Gastrocnemius medialis (tissue), 4 donors: ENCODE measurements at places on chromosomes 3 and 15. TPM values are rescaled to one million over a fixed set of nuclear protein-coding genes. Genes with fewer than 3 reads are reported as not detected.
A peak's percentile ranks its signal among the peaks of the same experiment; 100 is the strongest.

The CD86 gene
- 1.5 TPM for total RNA-seq

The AGTR1 gene
- 13.2 TPM for total RNA-seq

The ATP13A4 gene
- not detected for total RNA-seq

The TEX55 gene
- total RNA-seq, result not detected

GRCh38 chr15:79620112-79620857 lies 188.1 kb downstream of the MINAR1 start:
- no peak overlapping the region for H3K27ac ChIP-seq
- H3K4me1 ChIP-seq, result no peaks in the 10 kb centered on the region
- peaks cover 2% of the 10 kb centered on the region for H3K27me3 ChIP-seq
- no peak overlapping the region for H3K4me3 ChIP-seq

DNA sequence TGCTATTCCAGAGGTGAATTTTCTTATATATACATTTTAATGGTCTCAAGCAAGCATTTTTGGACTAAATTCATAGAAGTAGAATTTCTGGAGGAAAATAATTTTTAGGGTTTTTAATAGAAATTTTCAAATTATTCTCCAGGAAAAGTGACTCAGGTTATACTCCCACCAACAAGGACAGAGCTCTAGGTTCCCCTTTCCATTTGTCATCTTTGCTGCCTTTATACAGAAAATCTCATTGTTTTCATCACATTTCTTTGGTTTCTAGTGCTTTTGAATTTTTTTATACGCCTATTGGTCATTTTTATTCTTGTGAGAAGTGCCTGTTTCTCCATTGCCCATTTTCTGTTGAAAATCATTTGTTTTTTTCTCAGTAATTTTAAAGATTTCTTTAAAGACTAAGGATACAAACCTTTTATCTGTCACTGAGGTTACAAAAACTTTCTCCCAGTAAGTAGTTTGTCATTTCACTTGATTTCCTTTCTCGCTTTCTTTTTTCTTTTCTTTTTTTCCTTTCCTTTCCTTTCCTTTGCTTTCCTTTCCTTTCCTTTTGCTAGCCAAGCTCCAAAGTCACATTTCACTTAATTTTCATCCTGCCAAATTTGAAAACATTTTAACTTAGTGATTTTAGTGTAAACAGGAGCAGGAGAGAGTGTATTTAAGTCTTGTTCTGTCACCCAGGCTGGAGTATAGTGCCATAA lies 77.1 kb upstream of the CHRNB4 start:
- H3K36me3 ChIP-seq, result no peaks in the 10 kb centered on the region
- H3K27ac ChIP-seq, result no peak overlapping the region
- H3K27me3 ChIP-seq, result peaks cover 3% of the 10 kb centered on the region
- DNase-seq, result no peak
- no peak overlapping the region for H3K4me3 ChIP-seq

DNA sequence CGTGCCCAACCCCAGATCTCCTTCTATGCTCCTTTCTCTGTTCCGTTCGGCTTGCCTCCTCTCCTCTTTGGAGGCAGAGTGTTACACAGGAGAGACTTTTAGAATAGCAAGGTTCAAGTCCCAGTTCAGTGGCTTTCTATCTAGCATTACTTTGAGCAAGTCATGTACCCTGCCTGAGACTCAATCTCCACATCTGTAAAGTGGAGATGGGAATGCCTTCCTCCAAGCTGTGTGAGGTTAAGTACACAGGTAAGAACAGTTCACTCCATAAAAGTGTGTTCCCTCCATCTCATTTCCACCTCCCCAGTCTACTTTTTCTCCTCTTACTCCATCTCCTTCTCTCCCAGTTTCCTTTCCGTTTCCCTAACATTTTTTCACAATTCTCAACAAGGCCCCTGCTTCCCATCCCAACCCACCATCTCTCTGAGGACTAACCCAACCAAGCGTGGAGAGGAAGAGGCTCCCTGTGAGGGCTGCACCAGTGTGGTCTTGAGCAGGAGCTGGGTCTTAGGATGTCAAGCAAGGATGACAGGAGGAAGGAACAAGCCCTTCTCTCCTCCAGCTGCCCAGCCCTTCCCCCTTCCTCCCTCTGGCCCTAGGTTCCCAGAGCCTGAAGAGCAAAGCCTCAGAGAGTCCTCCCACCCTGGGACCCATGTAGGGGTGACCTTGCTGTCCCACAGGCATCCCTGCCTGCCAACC lies 6.4 kb downstream of the ATP8B4 start:
- no peak overlapping the region for H3K4me3 ChIP-seq
- H3K27me3 ChIP-seq, result no peaks in the 10 kb centered on the region
- no peaks in the 10 kb centered on the region for H3K36me3 ChIP-seq
- H3K4me1 ChIP-seq, result no peaks in the 10 kb centered on the region
- DNase-seq, result no peak
- H3K27ac ChIP-seq, result no peak overlapping the region

DNA sequence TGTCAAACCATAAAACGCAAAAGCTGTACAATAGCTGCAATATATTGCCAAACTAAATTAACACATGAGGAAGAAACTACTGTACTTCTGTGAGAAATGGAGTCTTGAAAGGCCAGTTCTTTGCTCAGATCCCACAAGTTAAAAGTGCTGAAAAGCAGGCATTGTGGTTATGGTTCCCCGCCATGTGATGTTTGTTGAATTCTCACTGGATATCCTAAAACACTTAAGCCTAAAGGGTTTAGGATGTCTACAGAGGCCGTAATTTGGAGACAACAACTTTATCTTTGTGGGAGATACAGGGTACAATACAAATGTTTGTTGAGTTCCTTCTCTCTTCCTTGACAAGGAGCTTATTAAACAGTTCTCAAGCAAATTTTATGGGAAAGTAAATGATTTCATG lies 53.2 kb downstream of the TMEM212 start:
- H3K27ac ChIP-seq, result no peak overlapping the region
- no peaks in the 10 kb centered on the region for H3K27me3 ChIP-seq
- no peak for DNase-seq
- no peaks in the 10 kb centered on the region for H3K36me3 ChIP-seq

DNA sequence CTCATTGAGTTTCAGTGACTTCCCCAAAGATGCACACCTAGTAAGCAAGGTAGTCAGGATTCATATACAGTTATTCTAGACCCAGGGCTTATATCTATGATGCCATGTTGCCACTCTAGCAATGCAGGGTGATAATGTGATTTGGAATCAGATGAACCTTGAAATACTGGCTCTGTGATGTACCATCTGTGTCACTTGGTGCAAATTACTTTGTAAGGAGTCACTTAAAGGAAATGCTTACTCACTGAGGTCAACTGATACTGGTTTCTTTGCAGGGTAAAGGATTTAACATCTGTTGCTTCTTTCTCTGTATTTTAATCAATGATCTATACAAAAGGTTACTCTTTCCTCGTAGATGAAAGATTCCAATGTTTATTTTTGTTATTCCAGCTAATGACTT lies 10.8 kb downstream of the ASB14 start:
- peak overlapping the region; percentile 60 for H3K27ac ChIP-seq
- H3K36me3 ChIP-seq, result no peaks in the 10 kb centered on the region
- no peaks in the 10 kb centered on the region for H3K27me3 ChIP-seq

GRCh38 chr3:175127075-175127662 lies 268.0 kb downstream of the NAALADL2 start:
- no peak overlapping the region for H3K4me3 ChIP-seq
- H3K27ac ChIP-seq, result no peak overlapping the region
- no peaks in the 10 kb centered on the region for H3K36me3 ChIP-seq
- H3K27me3 ChIP-seq, result no peaks in the 10 kb centered on the region
- DNase-seq, result no peak

DNA sequence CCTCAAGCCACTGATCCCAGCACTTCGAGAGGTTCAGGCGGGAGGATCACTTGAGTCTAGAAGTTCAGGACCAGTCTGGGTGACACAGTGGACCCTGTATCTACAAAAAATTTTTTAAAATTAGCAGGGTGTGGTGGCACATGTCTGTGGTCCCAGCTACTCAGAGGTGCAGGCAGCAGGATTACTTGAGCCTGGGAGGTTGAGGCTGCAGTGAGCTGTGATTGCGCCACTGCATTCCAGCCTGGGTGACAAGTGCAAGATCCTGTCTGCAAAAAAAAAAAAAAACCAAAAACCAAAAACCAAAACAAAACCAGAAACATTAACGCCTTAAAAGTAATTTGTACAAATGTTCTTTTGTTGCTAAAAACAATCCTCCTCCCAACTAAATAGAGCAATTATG lies 27.9 kb upstream of the SLC12A8 start:
- H3K27me3 ChIP-seq, result no peaks in the 10 kb centered on the region
- no peak overlapping the region for H3K4me3 ChIP-seq
- H3K27ac ChIP-seq, result no peak overlapping the region

- no peaks in the 10 kb centered on the region for H3K36me3 ChIP-seq
- H3K27me3 ChIP-seq, result no peaks in the 10 kb centered on the region
- no peak overlapping the region for H3K4me3 ChIP-seq
- H3K27ac ChIP-seq, result peak overlapping the region; percentile 67
- peaks cover 9% of the 10 kb centered on the region for H3K4me1 ChIP-seq
- no peak for DNase-seq
Observed at GRCh38 chr3:183564046-183564445, 8.5 kb upstream of the KLHL6 start.

DNA sequence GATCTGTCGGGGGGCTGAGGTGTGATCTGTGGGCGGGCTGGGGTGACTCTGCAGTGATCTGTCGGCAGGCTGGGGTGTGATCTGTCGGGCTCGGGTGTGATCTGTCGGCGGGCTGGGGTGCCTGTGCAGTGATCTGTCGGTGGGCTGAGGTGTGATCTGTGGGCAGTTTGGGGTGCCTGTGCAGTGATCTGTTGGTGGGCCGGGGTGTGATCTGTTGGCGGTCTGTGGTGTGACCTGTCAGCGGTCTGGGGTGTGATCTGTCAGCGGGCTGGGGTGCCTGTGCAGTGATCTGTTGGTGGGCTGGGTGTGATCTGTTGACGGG lies 205.1 kb downstream of the XXYLT1 start:
- H3K4me3 ChIP-seq, result no peak overlapping the region
- peaks cover 17% of the 10 kb centered on the region for H3K4me1 ChIP-seq
- no peaks in the 10 kb centered on the region for H3K27me3 ChIP-seq
- no peak overlapping the region for H3K27ac ChIP-seq
- DNase-seq, result no peak

DNA sequence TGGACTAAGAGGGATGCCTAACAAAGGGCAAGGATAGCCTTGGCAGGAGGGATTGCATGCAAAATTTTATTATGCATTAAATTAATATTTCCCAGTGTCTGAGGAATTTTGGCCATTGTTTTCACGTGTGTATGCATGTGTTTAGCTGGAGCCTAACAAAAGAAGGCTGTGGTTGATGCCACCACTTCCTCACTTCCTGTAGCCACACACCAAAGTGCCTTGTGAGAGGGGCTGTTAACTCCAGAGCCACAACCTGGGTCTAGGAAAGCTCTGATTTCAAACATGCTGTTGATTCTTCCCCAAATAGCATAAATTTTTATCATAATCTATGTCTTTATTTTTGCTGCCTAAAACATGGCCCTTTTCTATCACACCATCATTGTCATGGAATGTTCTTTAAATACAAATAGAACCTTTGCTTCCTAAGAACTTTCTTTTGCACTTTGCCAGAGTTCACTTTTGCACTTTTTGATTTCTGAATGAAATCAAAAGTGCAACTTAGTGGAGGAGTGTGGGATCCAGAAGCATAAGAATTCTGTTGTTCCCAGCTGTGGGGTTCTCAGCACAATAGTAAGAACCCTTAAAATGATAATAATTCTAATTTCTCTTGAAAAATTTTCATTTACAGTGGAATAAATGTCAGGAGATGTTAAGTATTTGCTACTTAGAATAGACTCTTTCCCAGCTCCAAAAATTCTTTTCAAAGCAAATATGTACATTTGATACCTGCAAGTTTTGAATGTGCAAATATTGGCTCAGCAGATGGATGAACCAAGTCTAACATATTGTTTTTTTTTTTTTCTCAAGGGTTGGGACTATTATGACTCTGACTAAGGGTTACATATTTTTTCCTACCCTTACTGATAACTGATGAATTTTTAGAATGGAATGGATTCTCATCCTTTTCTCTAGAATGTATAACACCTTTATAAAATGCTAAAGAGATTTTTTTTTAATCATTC lies 35.6 kb upstream of the SPTSSB start:
- H3K4me3 ChIP-seq, result no peak overlapping the region
- no peak for DNase-seq
- no peaks in the 10 kb centered on the region for H3K27me3 ChIP-seq
- H3K27ac ChIP-seq, result no peak overlapping the region

DNA sequence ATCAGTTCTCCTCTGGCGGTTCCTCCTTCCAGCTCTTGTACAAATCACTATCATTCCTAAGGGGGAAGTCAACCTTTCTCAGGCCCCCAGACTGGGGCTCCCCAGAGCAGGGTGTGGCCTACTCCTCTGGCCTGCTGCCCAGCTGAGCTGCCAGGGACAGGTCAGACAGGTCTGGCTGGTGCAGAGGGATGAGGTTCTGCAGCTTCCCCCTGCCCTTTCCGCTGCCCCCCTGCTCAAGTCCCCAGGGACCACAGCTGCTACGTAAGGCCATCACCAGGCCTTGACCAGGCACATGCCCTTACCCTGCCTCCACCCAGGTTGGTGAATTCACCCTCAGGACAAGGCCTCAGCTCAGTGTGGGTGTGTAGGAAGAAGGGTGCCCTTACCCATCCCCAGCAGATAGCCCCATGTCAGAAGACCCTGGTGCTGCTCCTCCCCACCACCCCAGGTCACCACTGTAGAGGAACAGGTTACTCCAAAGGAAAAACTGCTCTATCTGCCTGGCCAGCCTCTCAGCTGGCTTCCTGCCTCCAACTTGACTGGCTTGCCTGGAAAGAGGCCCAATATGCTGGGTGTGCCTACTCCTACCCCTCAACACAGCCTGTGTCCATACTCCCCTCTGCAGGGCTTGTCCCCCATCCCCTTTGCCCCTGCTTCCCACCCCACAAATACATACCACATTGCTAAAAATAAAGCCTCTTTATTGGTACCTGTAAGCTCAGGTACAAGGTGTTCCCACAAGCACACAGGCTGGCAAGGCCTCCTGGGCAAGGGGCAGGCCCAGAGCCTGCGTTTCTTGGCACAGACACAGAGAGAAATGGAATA lies 12.0 kb downstream of the CSRNP1 start:
- peak; percentile 52 for DNase-seq
- no peaks in the 10 kb centered on the region for H3K27me3 ChIP-seq
- H3K4me1 ChIP-seq, result peaks cover 48% of the 10 kb centered on the region
- no peaks in the 10 kb centered on the region for H3K36me3 ChIP-seq
- H3K4me3 ChIP-seq, result no peak overlapping the region

- H3K4me1 ChIP-seq, result peaks cover 16% of the 10 kb centered on the region
- no peaks in the 10 kb centered on the region for H3K27me3 ChIP-seq
- H3K27ac ChIP-seq, result peak overlapping the region; percentile 72
- no peak overlapping the region for H3K4me3 ChIP-seq
Observed at GRCh38 chr15:66803182-66803729, 101.2 kb downstream of the SMAD6 start.

GRCh38 chr3:7346364-7346763 lies 485.4 kb downstream of the GRM7 start:
- DNase-seq, result no peak
- no peak overlapping the region for H3K4me3 ChIP-seq
- H3K27me3 ChIP-seq, result no peaks in the 10 kb centered on the region
- no peaks in the 10 kb centered on the region for H3K4me1 ChIP-seq
- no peak overlapping the region for H3K27ac ChIP-seq
- H3K36me3 ChIP-seq, result no peaks in the 10 kb centered on the region
